ENCODE measurements at places on chromosomes 4 and X.

DNA sequence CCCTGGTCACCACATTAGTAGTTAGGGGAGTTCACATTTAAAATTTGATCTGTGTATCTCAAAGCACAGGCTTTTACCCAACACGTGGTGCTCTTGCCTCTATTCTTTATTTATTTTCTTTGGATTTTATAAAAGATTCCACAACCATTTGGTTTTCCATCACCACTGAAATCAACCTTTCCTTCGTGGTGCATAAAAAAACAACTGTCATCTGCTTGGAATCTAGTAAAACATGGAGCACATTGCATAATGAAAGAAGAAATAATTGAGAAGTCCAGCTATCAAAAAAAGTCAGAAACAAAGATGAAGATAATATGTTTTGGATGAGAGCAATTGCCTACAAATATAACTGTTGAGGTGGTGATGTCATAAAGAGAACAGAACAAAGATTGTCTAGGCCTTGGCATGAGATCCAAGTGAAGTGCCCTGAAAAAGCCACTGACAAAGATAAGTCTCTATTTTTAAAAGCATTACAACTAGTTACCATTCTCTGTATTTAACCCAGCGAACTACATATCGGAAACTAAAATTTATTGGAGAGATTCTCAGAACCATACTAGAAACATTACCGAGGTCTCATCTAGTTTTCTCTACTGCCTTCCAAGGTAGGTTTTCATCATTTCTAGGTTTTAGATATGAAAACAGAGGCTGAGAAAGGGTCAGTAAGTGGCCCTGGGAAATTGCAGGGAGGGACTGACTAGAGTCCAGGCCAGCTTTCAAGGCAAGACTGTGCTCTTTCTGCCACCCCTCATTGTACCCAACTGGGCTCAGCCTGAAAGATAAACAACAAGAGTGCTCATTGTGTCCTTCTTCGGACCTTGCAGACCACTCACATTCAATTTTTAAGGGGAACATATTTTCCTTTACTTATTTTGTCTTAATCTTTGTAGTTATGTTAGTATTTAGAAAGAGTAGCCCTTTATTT is 127.3 kb downstream of the MAD2L1 start:
- no peak for DNase-seq

DNA sequence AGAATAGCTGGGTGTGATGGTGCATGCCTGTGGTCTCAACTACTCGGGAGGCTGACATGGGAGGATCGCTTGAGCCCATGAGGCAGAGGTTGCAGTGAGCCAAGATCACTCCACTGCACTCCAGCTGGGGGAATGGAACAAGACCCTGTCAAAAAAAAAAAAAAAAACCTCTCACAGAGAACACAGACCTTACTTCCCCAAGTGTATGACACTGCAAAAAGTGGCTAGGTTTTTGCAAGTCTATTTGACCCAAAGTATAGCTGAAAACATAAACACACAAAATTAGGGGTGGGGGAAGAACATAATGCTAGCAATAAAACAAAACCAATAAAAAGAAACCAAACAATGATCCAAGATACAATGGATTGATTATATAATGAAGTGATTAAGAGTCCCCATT is 6.7 kb downstream of the LAMP2 start:
- DNase-seq: no peak

DNA sequence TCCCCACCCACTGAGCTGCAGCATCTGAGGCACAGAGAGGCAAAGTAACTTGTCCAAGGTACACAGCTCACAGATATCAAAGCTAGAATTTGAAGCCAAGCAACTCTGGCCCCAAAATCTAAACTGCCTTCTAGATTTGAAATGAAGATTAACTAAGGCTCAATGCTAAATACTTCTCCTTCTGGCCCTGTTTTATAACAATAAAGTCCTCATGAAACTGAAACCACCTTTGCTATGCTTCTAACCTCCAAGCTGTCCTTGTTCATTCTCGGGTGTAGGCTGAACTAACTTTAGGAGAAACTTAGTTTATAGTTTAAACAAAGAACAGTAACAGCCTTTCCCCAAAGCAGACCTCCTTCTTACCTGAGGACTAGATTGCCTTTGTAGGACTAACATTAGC is 93.6 kb downstream of the DCTD start:
- no peak for DNase-seq

DNA sequence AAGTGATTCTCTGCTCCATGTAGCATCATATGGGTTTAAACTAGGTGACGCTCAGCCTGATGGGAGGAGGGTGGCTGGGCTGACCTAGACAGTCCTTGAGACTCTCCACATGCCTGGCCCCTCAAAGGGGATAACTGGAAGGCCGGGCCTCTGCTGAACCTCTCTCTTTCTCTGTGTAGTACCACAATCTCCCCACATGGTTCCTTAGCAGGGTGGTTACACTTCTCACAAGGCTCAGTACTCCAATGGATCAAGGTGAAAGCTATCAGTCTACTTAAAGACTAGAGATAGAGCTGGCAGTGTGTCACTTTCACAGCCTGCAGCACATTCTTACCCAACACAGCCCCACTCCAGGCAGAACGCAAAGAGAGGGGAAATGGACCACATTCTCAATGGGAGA is 80.4 kb downstream of the LDB2 start:
- DNase-seq: no peak

GRCh38 chr4:185885075-185885474 is 73.1 kb upstream of the SORBS2 start:
- no peak for DNase-seq
